ENCODE measurements at places on chromosomes 3 and 15.

DNA sequence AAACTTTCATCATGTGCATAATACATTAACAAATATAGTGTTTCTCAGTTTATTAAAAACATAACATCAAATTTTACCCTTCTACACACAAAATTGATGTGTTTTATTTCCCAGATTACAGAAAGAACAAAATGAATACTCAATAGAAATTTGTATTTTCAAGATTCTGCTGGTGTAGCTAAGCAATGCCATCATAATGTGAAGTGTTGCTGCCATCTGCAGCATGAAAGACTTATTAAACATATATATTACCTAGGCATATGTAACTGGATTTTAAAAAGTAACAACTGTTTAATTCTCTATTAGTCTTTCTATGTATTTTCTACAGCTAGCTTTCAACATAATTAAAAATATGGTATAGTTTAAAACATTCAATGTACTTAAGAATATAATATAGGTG, 27.5 kb downstream of the PLSCR5 start:
- peak; percentile 68 for DNase-seq

GRCh38 chr15:33460166-33460805, 149.5 kb downstream of the RYR3 start:
- no peak for DNase-seq

GRCh38 chr15:72284781-72285180, 12.4 kb upstream of the PARP6 start:
- no peak for DNase-seq

DNA sequence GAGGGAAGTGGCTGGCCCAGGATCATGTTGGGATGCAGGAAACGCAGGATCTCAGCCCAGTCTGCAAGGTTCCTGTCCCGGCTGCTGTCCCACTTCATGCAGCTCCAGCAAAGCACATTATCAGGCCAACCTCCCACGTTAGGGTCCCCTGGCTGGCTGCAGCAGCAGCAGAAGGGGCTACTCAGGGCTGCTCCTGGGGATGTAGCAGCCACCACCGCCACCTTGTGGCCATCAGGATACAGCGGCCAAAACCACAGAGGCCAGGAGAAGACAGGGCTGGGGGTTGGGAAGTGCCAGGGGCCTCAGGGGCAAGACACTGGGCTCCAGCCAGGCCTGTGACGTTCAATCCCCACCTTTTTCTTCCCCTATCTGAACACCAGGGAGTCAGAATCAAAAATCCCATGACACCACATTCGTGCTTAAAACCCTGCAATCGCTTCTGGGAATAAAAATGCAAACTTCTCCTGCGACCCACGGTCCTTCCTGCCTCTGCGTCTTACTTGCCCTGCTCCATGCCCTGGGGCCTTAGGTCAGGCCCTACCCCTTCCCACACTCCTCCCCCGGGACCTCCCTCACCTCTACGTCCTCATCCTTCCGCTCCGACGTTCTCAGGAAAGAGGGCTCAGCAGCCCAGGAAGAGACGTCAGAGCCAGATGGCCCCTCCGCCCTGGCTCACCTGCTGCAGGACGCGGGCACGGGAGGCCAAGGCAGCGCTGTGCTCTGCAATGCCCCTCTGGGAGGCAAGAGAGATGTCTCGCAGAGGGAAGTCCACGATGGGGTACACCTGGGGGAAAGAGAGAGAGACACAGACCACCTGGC, 21.5 kb downstream of the SSUH2 start:
- DNase-seq = peak; percentile 73

Data from iris pigment epithelial cell (primary cell).